CD4-positive, alpha-beta T cell treated with Interleukin-6 at 100 ng/mL for 8 hours (primary cell): ENCODE measurements at places on chromosomes 16 and 17.
A peak's percentile ranks its signal among the peaks of the same experiment; 100 is the strongest.

DNA sequence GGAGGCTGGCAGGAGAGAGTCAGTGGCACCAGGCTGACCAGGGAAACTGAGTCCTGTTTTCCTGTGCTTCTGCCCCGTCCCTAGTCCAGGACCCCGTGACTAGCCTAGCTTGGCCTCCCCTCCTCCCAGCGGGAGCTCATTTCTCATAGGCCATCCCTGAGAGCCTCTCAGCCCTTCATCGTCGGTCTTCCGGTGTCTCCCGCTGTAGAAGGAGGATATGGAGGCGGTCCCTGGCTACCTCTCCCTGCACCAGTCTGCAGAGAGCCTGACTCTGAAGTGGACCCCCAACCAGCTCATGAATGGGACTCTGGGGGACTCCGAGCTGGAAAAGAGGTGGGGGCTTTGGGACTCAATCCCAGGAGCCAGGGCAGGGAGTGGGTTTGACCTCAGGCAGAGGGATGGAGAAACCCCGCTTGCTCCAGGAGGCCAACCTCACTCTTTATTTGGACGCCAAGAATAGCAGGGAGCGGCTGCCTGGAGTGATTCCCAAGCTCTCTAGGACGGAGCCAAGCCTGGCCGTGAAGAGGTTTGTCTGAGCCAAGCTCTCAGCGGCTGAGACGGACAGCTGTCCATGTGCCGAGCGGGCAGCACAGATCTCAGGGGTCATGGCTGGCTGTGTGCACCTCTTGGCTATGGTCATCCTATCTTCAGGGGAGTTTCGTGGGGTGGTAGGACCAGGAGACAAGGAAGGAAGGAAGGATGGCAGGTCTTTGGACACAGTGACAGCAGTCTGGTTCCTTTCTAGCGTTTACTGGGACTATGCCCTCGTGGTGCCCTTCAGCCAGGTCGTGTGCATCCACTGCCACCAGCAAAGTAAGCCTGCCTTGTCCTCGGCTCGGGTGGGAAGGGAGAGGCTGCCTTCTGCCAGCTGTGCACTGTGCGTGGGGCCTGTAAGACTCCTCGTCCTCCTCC is 26.8 kb downstream of the SGSM2 start:
- no peak for DNase-seq

DNA sequence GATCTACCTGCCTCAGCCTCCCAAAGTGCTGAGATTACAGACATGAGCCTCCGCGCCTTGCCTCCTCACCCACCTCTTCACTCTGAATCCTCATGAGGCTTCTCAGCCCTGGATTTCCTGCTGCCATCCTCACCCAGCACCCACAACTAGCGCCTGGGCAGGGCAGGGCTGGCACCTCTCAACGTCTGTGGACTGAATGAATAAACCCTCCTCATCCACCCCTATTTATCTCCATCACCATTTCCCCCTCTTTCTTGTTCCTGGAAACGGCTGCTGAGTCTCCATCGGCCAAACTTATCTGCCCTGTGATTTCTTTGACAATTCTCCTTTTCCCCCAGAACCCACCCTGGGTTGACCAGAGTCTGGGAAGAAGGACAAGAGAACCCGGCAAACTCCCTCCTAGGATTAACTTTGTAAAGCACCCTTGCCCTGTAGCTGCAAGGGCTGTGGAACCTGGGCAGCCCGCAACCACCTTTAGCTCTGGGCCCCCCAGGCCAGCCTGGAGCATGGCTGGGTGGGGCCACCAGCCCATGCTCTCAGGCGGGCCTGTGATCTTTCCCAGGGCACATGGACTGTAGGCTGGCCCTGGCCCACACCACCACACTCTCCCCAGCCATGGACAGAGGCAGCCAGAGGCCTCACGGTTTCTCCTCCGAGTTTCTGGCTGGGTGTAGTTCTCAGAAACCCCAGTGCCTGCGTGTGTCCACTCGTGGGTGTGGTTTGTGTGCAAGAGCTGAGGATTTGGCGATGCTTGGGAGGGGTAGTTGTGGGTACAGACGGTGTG is 2.4 kb downstream of the SPN start:
- DNase-seq = peak; percentile 32

- no peak for DNase-seq
These were observed 9.6 kb downstream of the EMC8 start for GRCh38 chr16:85789773-85790172.

DNA sequence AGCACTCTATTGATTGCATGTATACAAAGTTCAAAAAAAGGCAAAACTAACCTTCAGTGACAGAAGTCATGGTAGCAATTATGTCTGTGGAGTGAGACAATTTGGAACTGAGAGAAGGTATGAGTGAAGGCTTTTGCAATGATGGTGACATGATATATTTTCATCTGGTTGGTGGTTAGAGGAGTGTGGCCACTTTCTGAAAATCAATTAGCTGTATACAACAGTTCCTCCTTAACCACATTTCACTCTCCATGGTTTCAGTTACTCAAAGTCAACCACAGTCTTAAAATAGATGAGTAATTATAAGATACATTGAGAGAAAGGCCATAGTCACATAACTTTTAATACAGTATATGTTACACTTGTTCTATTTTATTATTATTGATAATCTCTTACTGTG is 26.2 kb downstream of the ADAMTS18 start:
- no peak for DNase-seq

- no peak for DNase-seq
These were observed 987 bp downstream of the SLC16A5 start for GRCh38 chr17:75088465-75089417.

- no peak for DNase-seq
These were observed 398.7 kb upstream of the C16orf82 start for GRCh38 chr16:26668026-26668425.

DNA sequence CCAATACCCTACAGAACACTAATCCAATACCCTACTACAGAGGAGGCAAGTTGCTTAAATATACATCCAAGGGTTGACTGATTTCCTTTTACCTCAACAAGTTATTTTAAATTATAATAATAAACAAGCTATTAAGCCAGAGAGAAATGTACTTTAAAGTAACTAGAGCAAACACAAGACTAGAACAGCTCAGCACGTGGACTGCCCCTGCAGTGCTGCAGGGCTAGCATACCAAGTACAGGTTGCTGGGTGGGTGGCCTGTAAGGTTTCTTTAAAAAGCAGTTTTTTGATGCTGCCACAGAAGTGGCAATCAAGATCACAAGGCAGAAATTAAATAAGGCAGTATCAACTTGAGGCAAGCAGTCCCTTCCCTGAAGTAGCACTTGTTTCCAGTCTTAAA is 63.5 kb downstream of the PARN start:
- DNase-seq = no peak

DNA sequence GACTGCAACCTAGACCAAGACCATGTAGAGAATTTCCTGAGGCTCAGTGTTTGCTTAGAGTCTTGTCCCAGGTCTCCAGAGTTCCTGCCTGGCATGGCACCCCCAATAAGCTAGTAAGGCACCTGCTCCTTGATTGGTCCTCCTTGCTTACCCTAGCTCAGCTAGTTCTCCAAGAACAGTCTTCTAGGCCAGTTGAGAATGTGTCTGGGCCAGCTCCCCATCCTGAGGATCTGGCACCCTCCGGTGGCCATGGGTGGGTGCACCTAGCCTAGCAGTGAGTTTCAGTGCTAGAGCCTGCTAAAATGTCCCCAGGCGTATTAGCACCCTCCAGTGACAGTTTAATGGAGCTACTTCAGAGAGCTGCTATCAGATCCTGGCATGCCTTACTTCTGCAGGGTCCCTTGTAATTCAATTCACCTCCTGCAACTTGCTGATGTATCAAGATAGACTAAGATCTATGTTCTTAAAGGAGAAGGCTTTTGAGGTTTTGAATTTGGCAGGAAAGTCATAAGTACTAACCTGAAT is 44.4 kb upstream of the MED13 start:
- peak; percentile 7 for DNase-seq

- DNase-seq = no peak
These were observed 16.2 kb downstream of the BMERB1 start for GRCh38 chr16:15450624-15451023.

GRCh38 chr17:38879878-38880665 is 10.2 kb downstream of the LASP1 start:
- peak; percentile 33 for DNase-seq

DNA sequence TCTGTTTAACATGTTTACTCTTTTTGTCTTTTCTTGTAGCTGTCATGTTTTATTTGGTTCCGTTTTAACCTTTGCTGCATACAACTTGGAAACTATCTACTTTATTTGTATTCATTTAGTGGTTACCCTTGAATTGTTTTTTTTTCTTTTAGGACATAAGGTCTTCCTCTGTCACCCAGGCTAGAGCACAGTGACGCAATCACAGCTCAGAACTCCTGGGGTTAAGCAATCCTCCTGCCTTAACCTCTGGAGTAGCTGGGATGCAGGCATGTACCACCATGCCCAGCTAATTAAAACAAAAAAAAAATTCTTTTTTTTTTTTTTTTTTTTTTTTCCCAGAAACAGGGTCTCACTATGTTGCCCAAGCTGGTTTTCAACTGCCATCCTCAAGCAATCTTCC is 29.8 kb upstream of the USP43 start:
- no peak for DNase-seq
